ENCODE measurements at places on chromosomes 12 and 14.

- DNase-seq: peak; percentile 66
Observed at GRCh38 chr12:103278329-103278728, 217.4 kb downstream of the C12orf42 start.

GRCh38 chr14:91570021-91570420, 59.9 kb upstream of the PPP4R3A start:
- DNase-seq: no peak

- DNase-seq: no peak
Observed at GRCh38 chr12:131010396-131011131, 56.9 kb downstream of the ADGRD1 start.

- DNase-seq: no peak
Observed at GRCh38 chr14:97164021-97164420, 366.8 kb downstream of the VRK1 start.

GRCh38 chr12:129337413-129337812, 484.1 kb downstream of the GLT1D1 start:
- DNase-seq: no peak

GRCh38 chr14:74655599-74656395, 43.8 kb upstream of the LTBP2 start:
- DNase-seq: no peak

DNA sequence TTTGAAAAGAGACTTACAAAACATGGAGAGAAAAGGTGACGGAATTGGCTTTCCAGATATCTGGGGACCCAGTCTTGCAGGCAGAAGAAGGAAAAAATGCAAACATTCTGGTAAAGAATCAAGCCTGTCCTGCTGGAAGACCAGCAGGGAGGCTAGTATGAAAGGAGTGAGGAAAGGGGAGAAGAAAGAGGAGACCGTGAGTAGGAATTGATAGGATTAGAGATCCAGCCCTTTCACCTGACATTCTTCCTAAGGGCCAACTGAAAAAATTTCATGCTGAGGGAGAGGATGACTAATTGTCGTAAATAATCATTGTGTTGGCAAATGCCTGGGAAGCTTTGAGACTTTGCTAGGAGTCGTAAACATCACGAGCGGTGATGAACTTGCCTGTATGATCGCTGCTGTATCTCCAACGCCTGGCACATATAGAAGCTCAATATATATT, 12.1 kb downstream of the BHLHE41 start:
- no peak for DNase-seq

- DNase-seq: no peak
Observed at GRCh38 chr12:60101715-60102114, 505.9 kb downstream of the SLC16A7 start.

GRCh38 chr12:34188974-34189373, 166.7 kb downstream of the ALG10 start:
- DNase-seq: no peak

DNA sequence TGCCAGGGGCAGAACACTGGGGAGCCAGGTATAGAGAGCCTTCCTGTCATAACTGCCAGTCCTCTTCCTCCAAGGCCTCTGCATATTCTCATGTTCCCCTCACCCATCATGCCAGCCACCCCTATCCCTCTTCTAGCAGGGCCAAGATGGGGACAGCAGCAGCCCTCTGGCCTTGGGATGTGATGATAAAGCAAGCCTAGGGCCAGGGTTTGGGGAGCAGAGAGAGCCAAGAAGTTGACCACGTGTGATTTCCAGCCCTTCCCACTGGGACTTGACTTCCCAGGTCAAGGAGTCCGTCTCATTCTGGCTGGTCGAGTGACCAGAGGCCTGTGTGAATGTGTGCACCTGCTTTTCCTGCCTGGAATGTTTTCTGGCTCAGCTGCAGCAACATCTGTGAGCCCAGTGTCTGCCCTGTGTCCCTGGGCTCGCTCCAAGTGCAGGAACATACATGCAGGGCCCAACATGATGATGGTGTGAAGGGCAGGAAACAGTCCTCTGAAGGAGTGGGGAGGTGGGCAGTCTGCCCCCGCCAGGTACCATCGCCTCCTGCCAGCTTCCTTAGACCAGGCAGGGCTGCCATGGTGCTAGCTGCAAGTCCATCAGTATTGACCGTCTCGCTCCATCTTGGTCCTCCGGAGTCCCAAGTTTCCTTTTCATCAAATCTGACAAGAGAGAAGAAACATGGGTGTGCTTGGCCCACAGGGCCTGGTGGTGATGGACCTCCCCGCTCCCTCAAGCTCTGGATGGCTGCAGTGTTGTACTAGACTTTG, 21.0 kb downstream of the VASH1 start:
- DNase-seq: no peak

DNA sequence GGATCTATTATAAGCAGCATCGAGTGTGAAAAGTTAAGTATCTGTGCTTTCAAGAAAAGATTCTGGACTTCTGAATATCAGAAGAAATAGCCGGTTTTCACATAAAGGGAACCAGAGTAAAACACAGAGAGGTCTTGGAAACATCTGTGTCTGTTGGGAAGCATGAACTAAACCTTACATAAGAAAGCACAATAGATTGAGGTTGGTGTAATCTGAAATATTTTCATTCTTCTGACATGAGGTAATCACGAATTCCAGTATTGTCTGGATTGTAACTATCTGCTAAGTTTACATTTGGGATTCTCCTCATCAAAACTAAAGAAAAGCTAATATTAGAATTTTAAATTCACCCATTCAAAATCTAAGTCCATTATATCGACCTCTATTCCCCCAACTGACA, 161.3 kb downstream of the CPNE8 start:
- no peak for DNase-seq

GRCh38 chr12:60602601-60603000, 1006.8 kb downstream of the SLC16A7 start:
- DNase-seq: no peak

DNA sequence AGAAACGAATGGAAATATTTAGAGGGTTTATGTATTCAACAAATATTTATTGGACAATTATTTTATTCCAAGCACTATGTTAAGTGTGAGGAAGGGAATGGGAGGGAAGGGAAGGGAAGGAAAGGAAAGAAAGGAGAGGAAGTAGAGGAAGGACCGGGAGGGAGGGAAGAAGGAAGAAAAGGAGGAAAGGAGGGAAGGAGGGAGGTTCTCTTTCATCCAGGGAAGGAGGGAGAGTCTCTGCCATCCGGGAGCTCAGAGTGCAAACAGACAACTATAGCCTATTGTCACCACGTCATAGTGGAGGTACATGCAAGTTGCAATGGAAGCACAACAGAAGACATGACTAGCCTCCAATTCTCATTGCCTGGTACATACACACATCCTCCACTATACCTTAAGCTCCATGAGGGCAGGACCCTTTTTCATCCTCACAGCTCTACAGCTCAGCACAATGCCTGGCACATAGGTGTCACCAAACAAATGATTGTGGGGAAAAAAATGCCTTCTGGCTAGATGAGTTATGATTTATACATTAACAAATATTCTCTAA, 48.1 kb downstream of the DAD1 start:
- DNase-seq: no peak

- no peak for DNase-seq
Observed at GRCh38 chr12:24379433-24379832, 430.0 kb upstream of the SOX5 start.

DNA sequence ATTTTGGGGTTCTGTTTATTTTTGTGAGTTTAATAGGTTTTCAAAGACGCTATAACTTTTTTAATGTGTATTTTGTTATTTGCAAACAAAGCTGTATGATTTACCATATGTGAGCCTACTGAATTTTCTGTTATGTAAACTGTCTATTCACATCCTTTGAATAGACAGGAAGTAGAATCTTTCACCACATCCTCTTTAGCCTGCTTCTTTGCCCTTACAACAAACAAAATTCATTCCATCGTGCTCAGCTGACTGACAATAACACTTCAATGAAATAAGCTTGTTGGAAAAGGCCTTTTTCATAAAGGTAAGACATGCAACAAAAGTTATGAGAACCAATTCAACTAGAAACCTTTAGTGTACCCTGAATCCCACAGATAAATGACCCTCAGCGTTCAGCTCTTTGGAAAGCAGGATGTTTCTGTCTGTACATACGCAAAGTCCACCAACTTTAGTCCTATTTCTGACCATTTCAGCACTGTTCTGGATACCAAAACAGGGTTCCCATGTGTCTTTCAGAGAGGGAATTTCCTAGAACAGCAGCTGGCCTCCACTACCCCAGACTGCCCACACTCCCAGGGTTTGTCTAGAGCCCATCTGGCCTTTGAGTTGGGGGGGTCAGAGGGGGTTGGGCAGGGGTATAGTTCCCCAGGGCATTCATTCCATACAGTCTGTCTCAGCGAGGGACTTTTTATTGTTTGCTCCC, 71.3 kb downstream of the DUSP6 start:
- DNase-seq: peak; percentile 7

GRCh38 chr12:95178136-95178535, 39.1 kb downstream of the FGD6 start:
- DNase-seq: no peak

DNA sequence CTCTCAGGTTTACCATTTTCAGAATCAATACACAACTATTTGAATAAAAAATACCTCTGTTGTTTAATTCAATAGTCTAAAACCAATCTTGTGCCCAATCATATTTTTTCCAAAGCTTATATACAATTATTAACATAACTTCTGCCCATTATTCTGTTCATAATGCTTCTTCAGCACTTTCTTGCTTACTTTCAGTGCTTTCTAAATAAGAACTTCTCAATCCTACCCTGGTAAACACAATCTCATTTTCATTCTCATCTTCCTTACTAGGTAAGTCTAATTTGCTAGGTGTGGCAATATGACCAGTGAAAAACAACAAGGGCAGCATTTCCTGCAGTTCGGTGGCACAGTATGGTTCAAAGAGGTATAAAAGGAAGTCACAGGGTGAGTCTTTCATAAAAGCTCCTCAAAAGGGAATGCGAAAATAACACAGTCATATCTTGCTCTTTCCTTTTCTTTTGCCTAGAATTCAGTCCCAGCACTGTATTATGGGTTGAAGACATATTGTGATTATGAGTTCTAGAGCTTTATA, 103.5 kb downstream of the FOXG1 start:
- no peak for DNase-seq

GRCh38 chr12:38490941-38491340, 174.4 kb downstream of the ALG10B start:
- no peak for DNase-seq

DNA sequence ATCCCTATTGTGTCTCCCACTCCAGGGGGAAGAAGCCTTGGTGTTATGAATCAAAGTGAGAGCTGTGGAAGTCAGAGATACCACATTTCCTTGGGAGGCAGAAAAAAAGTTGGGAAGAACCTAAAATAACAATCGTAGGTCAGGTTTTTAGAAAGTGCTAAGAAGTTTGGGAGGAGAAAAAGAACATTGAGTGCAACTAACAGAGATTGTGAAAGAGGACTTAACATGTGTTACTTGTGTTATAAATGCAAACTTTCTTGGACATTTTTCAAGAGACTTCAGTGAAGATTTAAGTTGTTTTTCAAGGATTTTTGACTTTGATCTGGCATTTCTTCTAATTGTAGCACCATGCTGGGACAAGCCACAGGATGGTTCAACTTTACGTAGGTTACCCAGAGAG, 7.8 kb upstream of the ERP27 start:
- DNase-seq: no peak

- no peak for DNase-seq
Observed at GRCh38 chr12:6662602-6662905, 365 bp downstream of the ING4 start.

GRCh38 chr12:40794087-40794486, 101.8 kb downstream of the CNTN1 start:
- no peak for DNase-seq

DNA sequence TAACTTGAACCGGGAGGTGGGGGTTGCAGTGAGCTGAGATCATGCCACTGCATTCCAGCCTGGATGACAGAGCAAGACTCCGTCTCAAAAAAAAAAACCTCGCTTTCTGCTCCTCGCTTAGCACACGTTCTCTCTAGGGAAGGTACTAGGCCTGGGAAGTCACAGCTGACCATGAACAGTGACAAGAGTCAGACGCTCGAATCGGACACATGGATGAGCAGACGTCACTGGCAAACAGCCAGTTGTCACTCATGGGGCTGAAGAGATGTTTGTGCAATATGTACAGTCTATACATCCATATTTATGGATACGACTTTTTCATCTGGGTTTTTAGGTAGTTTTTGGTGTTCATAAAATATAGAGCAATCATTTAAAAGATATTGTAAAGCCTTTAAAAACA, 19.4 kb downstream of the TCHP start:
- no peak for DNase-seq

DNA sequence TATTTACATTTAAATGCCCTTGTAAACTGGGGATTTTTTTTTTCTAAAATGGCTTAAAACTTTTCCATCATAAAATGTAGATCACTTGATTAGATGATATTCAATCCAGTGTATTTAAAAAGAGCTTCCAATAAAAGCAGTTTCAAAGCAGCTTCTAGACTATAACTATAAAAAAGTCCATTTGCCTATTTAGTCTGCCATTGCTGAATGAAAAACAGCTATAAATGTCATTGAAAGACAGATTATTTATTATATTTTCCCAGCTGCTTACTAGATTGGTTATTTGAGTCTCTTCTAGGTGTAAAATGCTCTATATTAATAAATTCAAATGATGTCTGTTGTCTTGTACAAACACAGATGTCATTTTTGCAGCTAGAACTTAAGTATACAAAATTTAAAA, 414.8 kb downstream of the RMST start:
- no peak for DNase-seq

GRCh38 chr12:22310709-22311108, 23.8 kb downstream of the ST8SIA1 start:
- no peak for DNase-seq

GRCh38 chr12:105831372-105831771, 307.4 kb downstream of the NUAK1 start:
- DNase-seq: no peak

- no peak for DNase-seq
Observed at GRCh38 chr12:118237908-118238307, 102.0 kb downstream of the PEBP1 start.

GRCh38 chr14:29717901-29718300, 209.7 kb downstream of the PRKD1 start:
- no peak for DNase-seq

GRCh38 chr14:56417173-56417572, 162.4 kb upstream of the TMEM260 start:
- DNase-seq: no peak

GRCh38 chr12:22395666-22396065, 61.2 kb upstream of the ST8SIA1 start:
- DNase-seq: no peak

DNA sequence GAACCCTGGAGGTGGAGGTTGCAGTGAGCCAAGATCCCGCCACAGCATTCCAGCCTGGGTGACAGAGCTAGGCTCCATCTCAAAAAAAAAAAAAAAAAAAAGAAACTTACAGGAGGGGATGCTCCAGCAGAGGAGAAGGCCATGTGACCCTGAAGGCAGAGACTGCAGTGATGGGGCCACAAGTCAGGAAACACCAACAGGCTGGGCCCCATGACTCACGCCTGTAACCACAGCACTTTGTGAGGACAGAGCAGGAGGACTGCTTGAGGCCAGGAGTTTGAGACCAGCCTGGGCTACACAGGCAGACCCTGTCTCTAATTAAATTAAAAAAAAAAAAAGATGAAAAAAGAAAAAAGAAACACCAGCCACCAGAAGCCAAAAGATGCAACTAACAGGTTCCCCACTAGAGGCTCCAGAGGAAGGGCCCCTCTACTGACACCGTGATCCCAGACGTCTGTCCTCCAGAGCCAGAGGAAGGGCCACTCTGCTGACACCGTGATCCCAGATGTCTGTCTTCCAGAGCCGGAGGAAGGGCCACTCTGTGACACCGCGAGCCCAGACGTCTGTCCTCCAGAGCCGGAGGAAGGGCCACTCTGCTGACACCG, 9.1 kb upstream of the GLT1D1 start:
- no peak for DNase-seq

GRCh38 chr12:93614917-93615596, 42.6 kb downstream of the SOCS2 start:
- no peak for DNase-seq
